Fibroblast of skin of back (primary cell): ENCODE measurements at places on chromosomes 5 and 9.

DNA sequence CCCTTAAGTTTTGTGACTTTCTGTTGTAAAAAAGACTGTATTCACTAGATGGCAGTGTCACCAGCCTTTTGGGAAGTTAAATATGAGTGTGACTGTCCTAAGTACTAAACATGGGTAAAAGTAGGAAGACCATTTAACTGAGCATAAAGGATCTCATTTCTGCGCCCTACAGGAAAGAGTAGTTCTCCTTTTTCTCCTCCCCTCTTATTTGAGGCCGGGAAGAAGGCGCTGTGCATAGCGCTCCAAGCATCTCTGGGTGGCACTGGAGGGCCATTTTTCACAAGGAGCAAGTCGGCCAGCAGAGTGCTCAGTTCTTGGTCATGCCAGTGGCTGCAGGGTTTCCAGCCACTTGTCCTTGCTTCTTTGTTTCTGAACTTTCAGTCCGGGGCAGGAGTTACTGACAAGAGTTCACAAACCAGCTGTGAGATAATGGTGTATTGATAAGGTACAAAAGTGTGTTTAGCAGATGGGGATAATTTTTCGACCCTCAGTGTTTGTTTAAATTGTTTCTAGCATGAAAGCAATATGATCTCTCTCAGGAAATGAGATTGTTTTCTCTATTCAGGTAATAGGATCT is 227.6 kb upstream of the DMRT1 start:
- DNase-seq: peak; percentile 85

DNA sequence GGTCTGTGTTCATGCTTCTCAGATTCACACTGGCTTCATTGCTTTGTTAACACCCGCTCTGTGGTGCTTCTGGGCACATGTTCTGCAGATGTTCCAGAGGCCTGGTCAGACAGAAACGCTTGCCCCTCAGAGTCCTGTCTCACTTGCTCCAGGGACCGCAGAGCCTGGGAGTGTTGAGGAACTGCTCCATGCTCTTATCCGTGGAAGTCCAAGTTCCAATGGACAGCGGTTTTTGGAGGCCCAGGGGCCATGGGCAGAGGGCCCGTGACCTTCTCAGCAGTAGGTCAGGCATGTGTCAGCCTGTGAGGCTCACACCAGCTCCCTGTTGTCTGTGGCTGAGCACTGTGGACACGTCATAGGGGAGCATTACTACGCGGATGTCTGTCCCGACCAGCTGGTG is 364.7 kb upstream of the IRX1 start:
- no peak for DNase-seq

DNA sequence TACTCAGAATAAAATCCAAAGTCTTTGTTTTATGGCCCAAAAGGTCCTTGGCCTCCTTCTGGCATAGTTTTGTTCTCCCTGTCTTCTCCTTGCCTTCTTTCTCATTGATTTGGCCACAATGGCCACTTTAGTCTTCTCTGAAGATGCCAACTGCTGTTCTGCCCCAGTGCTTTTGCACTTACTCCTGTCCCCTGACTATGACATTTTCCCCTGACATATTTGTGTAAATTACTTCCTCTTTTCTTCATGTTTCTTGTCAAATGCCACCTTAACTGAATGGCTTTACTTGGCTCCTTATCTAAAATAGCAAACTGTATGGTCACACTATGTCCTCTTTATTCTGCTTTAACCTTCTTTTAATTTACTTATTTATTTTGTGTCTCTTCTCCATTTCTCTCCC is 484.7 kb upstream of the ARRDC3 start:
- DNase-seq: no peak

- DNase-seq: peak; percentile 56
Measured at GRCh38 chr9:95516734-95517558, at the start of gene PTCH1. PTCH1 (minus strand) TSS chr9:95516971.

DNA sequence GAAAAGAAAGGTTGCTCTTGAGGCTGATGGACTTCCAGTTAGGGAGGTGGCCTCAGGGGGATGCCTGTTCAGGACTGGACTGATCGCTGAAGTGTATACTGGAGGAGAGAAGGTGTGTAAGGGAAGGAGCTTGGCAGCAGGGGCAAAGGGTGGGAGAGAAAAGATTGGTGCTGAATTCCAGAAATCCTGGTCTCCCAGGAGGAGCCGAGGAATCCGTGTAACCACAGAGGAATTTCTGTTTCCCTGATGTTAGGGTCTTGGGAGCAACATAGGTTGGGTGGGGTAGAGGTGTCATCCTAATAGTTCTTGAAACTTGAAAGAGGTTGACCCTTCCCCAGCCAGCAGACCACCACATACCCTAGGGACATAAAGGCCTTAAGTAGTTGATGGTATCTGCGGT is 88.9 kb upstream of the PTPN3 start:
- no peak for DNase-seq

GRCh38 chr5:124761010-124761409 is 14.6 kb upstream of the ZNF608 start:
- no peak for DNase-seq

DNA sequence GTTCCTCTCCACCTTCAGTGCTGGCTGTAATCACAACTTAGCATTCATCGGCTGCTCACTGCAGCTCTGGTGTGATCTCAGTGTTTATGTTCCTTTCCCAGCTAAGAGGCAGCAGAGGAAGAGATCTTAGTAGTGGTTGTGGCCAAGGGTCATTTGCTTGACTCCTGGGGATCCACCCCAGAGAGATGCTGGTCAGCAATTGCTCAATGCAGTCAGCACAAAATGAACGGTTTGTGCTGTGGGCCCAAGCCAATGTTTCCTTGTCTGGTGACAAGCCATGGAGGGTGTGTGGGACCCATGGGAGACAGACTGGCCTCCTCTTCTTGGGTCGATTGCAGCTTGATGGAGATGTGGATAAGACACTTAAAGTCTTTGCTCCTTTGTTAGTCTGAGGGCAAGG is 16.1 kb upstream of the FRMD3 start:
- DNase-seq: no peak

DNA sequence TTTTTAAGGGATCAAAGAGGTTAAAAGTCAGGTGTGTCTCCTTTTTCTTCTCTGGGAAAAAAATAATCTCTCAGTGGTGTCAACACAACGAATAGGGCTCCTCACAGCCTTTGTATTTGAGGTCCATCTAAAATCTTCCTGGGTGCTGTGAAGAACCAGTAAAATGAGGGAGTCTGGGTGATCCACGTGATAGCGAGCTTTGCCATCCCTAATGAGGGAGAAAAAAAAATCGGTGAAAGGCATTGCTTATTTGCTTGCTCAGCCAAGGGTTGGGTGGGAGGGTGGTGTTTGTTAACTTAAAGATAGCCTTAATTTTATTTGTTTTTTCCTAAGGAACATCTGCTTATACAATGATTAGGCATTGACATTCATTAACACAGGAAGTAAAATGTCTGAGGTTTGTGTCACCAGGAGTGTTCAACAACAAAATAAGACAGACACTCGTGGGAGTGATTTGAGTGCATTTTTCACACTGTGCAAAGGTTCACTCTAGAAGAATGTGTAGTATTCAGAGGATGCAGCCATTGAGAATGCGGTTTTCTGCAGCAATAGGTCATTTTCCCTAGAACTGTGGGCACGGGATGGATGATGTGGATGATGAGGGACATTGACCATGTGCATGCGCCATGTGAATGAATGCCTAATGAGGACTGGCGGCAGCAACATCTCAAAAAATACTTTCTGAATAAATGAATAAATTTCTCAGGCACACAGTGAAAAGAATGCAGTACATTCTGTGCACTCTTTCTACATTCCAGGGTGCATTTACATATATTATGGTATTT is 369.5 kb downstream of the NTRK2 start:
- peak; percentile 37 for DNase-seq

- no peak for DNase-seq
Measured at GRCh38 chr5:178126556-178126955, 4.3 kb upstream of the RMND5B start.

DNA sequence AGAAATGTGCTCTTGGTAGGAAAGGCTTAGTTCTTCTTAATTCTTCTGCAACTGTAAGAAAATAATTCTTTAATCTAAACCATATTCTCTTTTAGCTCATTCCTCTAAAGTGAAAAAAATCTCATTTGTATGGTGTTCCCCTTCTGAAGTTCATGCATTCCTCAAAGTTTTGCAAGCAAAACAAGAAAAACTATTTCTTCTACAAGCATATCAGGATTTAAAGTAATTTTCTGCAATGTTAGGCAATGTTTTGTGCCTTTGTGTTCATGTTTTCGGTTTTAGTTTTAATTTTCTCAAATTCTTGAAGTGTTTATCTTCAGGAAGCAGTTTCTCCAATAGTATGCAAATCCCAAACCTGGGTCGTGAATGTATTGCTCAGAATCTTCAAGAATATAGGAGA is 12.7 kb upstream of the GPR21 start:
- DNase-seq: no peak

- no peak for DNase-seq
Measured at GRCh38 chr5:171848006-171848405, 62.4 kb downstream of the SMIM23 start.

DNA sequence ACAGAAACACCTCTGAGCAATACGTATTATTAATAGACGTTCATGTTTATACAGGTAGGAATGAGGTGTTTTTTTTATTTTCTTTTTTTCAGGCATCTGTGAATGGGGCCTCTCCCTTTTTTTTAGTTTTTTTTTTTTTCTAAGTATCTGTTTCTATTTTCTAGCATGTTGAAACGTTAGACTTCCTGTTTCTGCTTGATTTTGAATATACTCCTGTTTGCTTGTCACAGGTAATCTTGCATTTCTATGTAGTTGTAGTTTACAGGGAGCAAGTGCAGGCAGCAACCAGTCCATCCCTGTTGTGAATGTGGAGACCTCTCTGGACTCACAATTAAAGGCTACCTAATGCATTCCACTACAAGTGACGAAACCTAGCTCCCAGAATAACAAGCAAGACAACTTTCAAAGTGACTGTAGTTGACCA is 22.8 kb upstream of the TNFAIP8 start:
- no peak for DNase-seq
